ENCODE measurements at places on chromosomes 3 and 15. TPM values are rescaled to one million over a fixed set of nuclear protein-coding genes. Genes with fewer than 3 reads are reported as not detected.

DNA sequence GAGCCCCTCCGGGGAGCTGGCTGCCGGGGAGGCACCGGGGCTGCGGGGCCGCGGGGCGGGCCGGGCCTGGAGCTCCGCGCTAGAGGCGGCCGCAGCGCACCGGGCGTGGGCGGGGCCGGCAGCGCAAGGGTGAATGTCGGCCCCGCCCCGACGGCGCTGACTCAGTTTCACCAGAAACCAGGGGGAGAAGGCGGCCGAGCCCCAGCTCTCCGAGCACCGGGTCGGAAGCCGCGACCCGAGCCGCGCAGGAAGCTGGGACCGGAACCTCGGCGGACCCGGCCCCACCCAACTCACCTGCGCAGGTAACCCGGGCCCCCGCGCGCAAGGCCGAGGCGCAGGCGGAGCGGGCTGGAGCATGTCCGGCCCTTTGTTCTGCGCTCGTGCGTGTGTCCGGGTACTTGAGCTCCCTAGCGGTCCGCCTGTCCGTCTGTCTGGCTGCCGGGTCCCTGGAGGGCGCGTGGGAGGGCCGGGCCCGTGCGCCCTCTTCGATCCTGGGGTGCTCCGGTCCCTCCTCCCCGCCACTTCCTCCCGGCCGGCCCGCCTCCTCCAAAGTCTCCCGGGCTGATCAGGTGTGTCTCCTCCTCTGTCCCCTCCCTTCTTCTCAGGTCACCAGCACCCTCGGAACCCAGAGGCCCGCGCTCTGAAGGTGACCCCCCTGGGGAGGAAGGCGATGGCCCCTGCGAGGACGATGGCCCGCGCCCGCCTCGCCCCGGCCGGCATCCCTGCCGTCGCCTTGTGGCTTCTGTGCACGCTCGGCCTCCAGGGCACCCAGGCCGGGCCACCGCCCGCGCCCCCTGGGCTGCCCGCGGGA, at the start of gene SPINT1:
SPINT1 (plus strand) TSS at position 164 of the 811 bp plus-strand sequence; CDS start at position 671, 507 bp downstream.
- H3K4me3 ChIP-seq: peak within 1 kb of the TSS; percentile 78
- no peak within 1 kb of the TSS for H3K27ac ChIP-seq
- no peak for DNase-seq
- H3K4me1 ChIP-seq: peaks cover 19% of the 10 kb centered on the region
- peaks cover 79% of the 10 kb centered on the region for H3K27me3 ChIP-seq
- H3K36me3 ChIP-seq: no peaks in the 10 kb centered on the region

DNA sequence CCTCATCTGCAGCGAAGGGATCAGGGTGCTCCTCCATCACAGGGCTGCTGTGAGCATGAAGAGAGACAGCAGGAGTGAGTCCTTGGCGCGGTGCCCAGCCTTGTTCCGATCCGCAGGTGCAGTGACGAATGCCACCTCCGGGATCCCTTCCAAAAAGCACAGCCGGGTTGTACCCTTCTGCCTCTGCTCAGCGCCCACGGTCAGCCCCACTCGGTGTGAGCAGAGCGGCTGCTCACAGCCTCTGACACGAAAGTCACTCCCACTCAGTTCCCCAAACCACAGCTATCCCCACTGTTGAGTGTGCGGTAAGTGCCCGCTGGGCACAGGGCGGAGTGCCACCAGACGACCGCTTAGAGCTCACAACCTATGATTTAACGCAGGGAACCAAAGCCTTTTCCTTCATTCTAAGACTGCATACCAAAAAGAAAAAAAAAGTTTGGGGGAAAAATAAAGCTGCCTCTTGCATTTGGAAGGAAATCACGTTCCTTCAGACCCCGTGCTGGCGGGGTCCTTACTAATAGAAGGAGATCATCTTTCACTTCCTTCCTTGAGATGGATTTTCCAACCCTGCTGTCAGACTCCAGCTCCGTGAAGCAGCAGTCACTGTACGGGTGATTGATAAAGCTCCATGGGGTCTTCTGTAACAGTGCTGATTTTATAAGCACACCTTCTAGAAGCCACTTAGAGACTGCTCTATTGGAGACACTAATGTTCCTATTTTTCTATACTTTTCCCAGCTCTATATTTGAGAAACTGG, 34.7 kb upstream of the TUBGCP5 start:
- peaks cover 19% of the 10 kb centered on the region for H3K27me3 ChIP-seq
- no peak overlapping the region for H3K4me3 ChIP-seq
- DNase-seq: no peak
- H3K36me3 ChIP-seq: peaks cover 3% of the 10 kb centered on the region

Gene SPSB4
- 35.1 TPM for total RNA-seq

GRCh38 chr15:62962101-62962995, 80.2 kb upstream of the TPM1 start:
- H3K4me3 ChIP-seq: no peak overlapping the region
- DNase-seq: no peak
- peak overlapping the region; percentile 19 for H3K27ac ChIP-seq
- peaks cover 12% of the 10 kb centered on the region for H3K4me1 ChIP-seq
- H3K36me3 ChIP-seq: no peaks in the 10 kb centered on the region

Gene VILL
- total RNA-seq: 4.9 TPM

DNA sequence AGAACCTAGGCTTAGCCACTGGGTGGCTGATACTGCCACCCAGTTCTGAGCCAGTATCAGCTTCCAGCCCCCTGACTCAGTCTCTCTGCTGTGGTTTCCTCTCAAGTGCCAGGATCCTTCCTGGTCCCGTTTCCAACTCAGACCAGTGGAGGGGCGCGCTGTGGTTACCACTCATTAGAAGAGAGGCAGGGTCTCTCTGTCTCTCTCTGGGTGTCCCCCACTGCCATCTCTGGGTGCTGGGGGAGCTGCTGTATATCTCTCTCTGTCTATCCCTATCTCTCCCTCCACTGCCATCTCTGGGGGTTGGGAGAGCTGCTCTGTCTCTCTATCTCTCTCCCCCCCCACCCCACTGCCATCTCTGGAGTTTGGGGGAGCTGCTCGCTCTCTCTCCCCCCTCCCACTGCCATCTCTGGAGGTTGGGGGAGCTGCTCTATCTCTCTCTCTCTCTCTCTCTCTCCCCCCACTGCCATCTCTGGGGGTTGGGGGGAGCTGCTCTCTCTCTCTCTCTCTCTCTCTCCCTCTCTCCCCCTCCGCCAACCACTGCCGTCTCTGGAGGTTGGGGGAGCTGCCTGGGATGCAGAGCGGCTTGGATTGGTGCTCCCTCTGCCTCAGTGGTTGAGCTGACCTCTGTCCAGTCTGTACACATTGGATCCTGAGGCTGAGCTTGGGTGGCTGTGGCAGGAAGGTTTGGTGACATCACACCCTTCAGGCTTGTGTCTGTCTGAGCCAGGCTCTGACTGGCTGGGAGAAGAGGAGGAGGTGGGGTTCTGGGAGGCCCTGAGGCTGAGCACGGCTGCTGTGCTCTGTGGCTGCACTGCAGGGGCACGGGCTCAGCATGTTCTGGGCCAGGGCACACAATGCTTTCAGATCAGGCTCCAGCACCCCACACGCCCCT, 98.9 kb downstream of the APBA2 start:
- peaks cover 3% of the 10 kb centered on the region for H3K27me3 ChIP-seq
- H3K4me1 ChIP-seq: peaks cover 42% of the 10 kb centered on the region
- peak overlapping the region; percentile 1 for H3K4me3 ChIP-seq
- H3K36me3 ChIP-seq: peaks cover 12% of the 10 kb centered on the region
- peak; percentile 45 for DNase-seq
- peak overlapping the region; percentile 60 for H3K27ac ChIP-seq

GRCh38 chr3:132659000-132659364, 627 bp downstream of the ACAD11 start:
- H3K4me1 ChIP-seq: peaks cover 33% of the 10 kb centered on the region
- no peaks in the 10 kb centered on the region for H3K27me3 ChIP-seq
- no peak overlapping the region for H3K27ac ChIP-seq
- peak overlapping the region; percentile 98 for H3K4me3 ChIP-seq

Gene CCDC54
- not detected for total RNA-seq

Gene TMEM212
- not detected for total RNA-seq

DNA sequence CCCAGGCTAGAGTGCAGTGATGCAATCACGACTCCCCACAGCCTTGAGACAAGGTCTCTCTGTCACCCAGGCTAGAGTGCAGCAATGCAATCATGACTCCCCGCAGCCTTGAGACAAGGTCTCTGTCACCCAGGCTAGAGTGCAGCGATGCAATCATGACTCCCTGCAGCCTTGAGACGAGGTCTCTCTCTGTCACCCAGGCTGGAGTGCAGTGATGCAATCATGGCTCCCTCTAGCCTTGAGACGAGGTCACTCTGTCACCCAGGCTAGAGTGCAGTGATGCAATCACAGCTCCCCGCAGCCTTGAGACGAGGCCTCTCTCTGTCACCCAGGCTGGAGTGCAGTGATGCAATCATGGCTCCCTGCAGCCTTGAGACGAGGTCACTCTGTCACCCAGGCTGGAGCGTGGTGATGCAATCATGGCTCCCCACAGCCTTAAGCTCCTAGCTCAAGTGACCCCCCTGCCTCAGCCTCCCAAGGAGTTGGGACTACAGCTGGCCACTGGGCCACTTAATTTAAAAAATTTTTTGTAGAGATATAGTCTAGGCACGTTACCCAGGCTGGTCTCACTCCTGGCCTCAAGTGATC, 26.1 kb downstream of the TFRC start:
- peaks cover 26% of the 10 kb centered on the region for H3K36me3 ChIP-seq
- no peak overlapping the region for H3K4me3 ChIP-seq
- DNase-seq: no peak
- H3K4me1 ChIP-seq: peaks cover 7% of the 10 kb centered on the region

GRCh38 chr3:124812291-124813265, 74.6 kb downstream of the ITGB5 start:
- no peak overlapping the region for H3K4me3 ChIP-seq
- peaks cover 11% of the 10 kb centered on the region for H3K36me3 ChIP-seq
- H3K27ac ChIP-seq: peak overlapping the region; percentile 85

DNA sequence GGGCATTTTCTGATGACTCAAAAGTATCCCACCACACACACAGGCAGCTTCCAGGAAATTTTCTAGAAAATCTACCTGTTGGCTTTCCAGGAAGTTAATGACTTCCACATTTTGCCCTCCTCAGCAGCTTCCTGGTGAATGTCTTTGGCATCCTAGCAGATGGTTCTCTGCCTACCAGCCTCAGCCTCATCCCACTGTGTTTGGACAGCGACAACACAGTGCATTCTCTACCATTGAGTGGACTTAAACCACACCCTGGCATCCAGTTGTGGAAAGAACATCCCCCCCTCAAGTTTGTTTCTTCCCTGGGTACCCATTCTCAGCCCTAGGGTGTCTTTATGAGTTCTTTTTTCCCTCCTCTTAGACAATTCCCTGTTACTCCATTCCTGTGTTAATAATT, 50.8 kb upstream of the GADL1 start:
- H3K27me3 ChIP-seq: no peaks in the 10 kb centered on the region
- DNase-seq: no peak
- H3K4me3 ChIP-seq: no peak overlapping the region
- H3K4me1 ChIP-seq: no peaks in the 10 kb centered on the region

Gene RHCG
- not detected for total RNA-seq

DNA sequence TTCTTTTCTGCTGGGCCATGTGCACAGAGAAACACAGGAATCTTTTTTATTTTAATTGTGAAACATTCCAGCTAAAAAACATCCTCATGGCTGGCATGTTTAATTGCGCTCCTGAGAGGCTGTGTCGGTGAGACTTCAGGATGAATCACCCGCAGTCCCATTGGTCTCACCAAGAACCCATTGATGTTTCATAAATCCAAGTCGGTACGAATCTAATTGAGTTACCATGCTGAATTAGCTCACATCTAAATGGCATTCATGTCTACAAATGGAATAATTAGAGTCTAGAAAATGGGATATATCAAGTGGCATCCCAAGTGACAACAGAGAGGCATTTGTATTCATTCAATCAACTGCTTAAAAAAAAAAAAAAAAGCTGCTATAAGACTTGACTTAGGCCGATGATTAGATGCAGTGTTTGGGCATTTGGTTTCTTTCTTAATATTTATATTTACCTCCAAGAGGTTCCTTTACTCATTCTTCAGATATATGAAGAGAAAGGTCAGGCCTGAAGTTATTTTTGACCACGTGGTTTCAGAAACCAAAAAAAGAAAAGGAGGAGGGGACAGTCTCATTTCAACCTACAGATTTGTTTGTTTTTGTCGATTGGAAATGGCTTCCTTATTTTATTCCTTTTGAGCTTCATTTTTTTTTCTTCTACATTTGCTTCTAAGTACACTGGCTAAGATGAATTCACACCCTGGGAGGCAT, 79.1 kb upstream of the FOXB1 start:
- H3K4me3 ChIP-seq: no peak overlapping the region
- no peaks in the 10 kb centered on the region for H3K27me3 ChIP-seq
- H3K36me3 ChIP-seq: no peaks in the 10 kb centered on the region
- no peak for DNase-seq

- no peak overlapping the region for H3K4me3 ChIP-seq
- H3K27me3 ChIP-seq: no peaks in the 10 kb centered on the region
- no peak overlapping the region for H3K27ac ChIP-seq
- no peak for DNase-seq
- no peaks in the 10 kb centered on the region for H3K36me3 ChIP-seq
Observed at GRCh38 chr3:141151439-141151838, 80.2 kb upstream of the PXYLP1 start.

DNA sequence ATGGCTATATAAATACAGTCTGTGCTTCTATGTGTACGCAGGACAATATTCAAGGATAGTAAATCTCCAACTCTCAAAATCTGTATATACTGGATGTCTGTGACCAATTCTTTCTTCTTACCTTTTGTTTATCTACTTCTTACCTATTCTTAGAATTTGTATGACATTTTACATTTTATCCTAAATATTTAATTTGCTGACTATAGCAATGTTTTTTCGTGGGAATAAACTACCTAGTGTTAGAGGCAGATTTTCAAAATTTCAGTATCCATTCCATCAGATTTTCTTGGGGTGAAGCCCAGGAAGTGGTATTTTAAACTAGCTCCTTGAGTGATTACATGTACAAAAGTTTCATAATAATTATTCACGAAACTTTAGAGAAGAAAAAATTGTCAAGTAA, 334.5 kb upstream of the BCHE start:
- no peak overlapping the region for H3K27ac ChIP-seq
- no peaks in the 10 kb centered on the region for H3K36me3 ChIP-seq
- no peaks in the 10 kb centered on the region for H3K4me1 ChIP-seq
- DNase-seq: no peak

DNA sequence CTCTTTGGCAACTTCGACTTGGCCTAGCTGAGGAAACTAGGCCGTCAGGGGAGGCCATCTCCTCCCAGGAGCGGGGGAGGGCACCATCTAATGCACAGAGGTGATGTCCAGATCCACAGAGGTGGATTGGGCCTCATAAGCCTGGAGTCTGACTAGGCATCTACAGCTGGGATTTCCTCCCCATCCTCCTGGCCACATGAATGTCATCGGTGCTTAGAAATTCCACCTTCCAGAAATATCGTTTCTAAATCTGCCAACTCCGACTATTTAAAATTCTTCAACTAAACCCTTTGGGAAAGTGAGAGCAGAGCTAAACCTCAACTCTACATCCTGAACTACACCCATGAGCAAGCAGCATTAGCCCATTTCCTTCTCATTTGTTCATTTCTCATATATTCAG, 118.7 kb downstream of the WNT5A start:
- no peak for DNase-seq
- H3K4me1 ChIP-seq: no peaks in the 10 kb centered on the region
- no peak overlapping the region for H3K27ac ChIP-seq
- no peak overlapping the region for H3K4me3 ChIP-seq

Gene CLDN18
- not detected for total RNA-seq

GRCh38 chr3:117837391-117837790, 1127.8 kb downstream of the TUSC7 start:
- no peaks in the 10 kb centered on the region for H3K27me3 ChIP-seq
- H3K4me1 ChIP-seq: peaks cover 10% of the 10 kb centered on the region
- DNase-seq: no peak
- no peaks in the 10 kb centered on the region for H3K36me3 ChIP-seq
- no peak overlapping the region for H3K27ac ChIP-seq

Measured in neural crest cell (in vitro differentiated cells).